ENCODE measurements at places on chromosomes 3 and 15. TPM values are rescaled to one million over a fixed set of nuclear protein-coding genes. Genes with fewer than 3 reads are reported as not detected.

The ACVR2B gene
- 5.7 TPM for total RNA-seq

The SERP1 gene
- 185 TPM for total RNA-seq

The C3orf80 gene
- not detected for total RNA-seq

The GOLGA8Q gene
- not detected for total RNA-seq

The PLOD2 gene
- total RNA-seq, result 37.3 TPM

The C15orf61 gene
- total RNA-seq, result 6.6 TPM

The DRD3 gene
- not detected for total RNA-seq

The CILP gene
- total RNA-seq, result not detected

The ZSCAN29 gene
- 17.0 TPM for total RNA-seq

The ALDH1A2 gene
- 31.2 TPM for total RNA-seq

The MKRN2 gene
- 28.4 TPM for total RNA-seq

The CD96 gene
- total RNA-seq, result not detected

The GPR160 gene
- 1.6 TPM for total RNA-seq

The C2CD4B gene
- total RNA-seq, result not detected

The SLC2A2 gene
- total RNA-seq, result 1.9 TPM

The FAM227B gene
- total RNA-seq, result 1.1 TPM

The GCSAM gene
- not detected for total RNA-seq

The FSIP1 gene
- 0.16 TPM for total RNA-seq

The SLC51B gene
- total RNA-seq, result not detected

The STAB1 gene
- total RNA-seq, result 0.13 TPM

The PARL gene
- total RNA-seq, result 26.4 TPM

The ADGRG7 gene
- not detected for total RNA-seq

The SIDT1 gene
- total RNA-seq, result not detected

Measured in mesangial cell (primary cell).